ENCODE measurements at places on chromosomes 12 and 14. TPM values are rescaled to one million over a fixed set of nuclear protein-coding genes. Genes with fewer than 3 reads are reported as not detected.

TCL1B gene
- not detected for total RNA-seq

JDP2 gene
- 13.1 TPM for total RNA-seq

DNA sequence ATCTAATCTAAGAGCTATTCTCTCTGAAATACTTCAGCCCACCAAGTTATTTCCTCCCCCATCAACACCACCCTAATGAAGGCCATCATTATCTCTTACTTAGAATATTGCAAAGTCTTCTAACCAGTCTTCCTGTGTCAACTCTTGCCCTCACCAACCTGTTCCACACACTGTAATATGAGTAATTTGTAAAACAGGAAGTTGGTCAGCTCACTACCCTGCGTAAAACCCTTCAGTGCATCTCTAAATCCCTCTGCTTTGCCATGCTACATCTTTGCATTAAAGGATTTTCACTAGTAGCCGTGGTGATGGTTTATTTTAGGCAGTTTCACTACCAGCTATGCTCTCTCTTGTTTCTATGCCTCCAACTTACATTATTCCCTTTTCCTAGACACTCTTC, 70.0 kb downstream of the KIF21A start:
- no peak for DNase-seq
- H3K27ac ChIP-seq, result no peak overlapping the region
- no peaks in the 10 kb centered on the region for H3K27me3 ChIP-seq
- peaks cover 8% of the 10 kb centered on the region for H3K4me1 ChIP-seq
- no peak overlapping the region for H3K4me3 ChIP-seq

- H3K4me3 ChIP-seq, result no peak overlapping the region
- no peaks in the 10 kb centered on the region for H3K27me3 ChIP-seq
- peaks cover 4% of the 10 kb centered on the region for H3K4me1 ChIP-seq
- no peak for DNase-seq
- H3K27ac ChIP-seq, result no peak overlapping the region
- H3K36me3 ChIP-seq, result peaks cover 1% of the 10 kb centered on the region
Measured at GRCh38 chr12:95424271-95424994, 49.5 kb upstream of the METAP2 start.
